ENCODE measurements at places on chromosomes 7 and 10.

GRCh38 chr7:55569269-55569663, 3.0 kb downstream of the VOPP1 start:
- no peak for DNase-seq

- DNase-seq: no peak
These were observed 600 bp upstream of the LGI1 start for GRCh38 chr10:93757136-93757535.

DNA sequence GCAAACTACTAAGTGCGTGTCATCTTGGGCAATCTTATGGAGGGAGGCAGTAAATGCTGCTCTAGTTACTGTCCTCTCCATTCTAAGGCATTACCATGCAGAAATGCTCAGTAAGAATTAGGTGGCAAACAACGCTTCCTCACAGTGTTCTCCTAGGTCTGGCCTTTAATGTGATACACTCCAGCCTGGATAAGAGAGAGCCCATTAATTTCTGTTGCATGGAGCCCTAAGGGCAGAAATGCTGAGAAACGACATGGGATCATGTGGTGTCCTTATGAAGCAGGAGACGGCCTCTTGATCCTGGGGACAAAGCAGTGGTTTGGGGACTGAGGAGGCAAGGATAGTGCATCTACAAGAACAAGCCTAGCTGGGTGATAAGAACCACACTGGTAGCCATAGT, 44.0 kb downstream of the SLC25A13 start:
- DNase-seq: no peak

DNA sequence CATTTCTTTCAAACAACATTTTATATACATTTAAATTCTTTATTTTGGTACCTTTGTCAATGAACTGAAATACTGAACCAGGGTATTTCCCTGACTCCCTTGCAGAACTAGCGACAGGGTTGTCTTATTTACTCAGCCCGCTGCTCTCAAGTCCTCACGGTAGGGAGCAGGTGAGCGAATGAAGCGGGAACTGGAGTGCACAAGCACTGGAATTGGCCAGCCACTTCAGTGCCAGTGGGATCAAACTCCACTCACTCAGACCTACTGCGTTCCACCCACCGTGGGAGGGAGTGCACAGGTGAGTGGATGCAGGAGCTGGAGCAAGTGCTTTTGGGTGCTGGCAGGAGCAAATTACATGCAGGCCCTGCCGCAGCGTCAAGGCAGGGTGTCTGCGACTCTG, 28.1 kb upstream of the NEUROD6 start:
- DNase-seq: no peak

DNA sequence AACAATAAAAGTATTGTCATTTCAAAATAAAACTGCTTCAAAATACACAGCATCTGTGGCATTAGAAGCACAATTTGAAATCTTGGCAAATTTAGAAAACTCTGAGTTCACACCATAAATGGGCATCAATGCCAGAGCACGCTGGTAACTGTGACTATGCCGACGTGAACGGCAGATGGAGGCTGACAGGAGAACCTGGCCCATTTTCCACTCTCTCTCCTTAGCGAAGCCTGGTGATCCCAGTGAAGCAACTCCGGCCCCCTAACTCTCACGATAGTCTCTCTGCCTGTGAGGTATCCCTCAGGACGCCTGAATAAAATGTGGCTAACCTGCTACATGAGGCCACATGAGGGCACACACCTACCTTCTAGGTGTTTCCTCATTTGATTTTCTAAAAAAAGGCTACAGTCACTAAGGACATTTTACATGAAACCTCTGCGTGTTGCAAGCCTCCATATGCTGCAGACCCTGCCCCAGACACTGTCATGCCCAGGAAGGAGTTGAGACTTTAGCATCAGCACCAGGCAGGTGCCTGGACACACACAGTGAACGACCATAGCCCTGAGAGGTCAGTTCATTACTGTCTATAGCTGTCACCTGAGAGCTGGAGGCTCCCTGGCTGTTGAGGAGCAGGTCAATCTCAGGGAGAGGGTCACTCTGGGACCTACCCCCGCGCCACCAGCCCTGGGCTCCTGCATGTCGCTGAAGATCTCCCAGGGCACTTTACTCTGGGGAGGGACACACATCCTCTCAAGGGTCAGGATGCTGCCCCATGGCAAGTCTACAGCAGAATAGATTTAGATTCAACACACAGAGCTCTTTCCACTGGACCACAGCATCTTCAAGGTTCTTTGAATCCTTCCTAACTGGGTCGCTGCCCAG, 62.9 kb upstream of the CAMK2B start:
- no peak for DNase-seq

- no peak for DNase-seq
These were observed 33.8 kb downstream of the TPST1 start for GRCh38 chr7:66238773-66239466.

DNA sequence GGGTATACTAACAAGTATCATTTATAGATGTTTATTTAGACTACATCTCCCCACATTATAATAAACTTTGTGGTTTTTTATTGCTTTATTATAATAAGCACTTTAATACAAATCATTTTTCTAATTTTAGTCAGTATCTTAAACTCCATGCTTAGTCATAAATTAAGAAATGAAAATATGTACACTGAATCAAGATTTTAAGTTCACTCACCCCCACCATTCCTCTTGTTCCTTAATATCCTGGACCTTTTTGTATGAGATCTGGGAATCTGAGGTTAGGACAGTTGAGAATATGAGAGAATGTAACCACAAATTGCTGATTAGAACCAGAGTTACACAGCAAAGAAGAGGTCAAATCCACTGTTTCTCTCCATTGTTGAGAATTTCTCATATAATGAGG, 93.6 kb upstream of the WNT16 start:
- no peak for DNase-seq

GRCh38 chr10:89213191-89213808, 6.2 kb upstream of the CH25H start:
- peak; percentile 62 for DNase-seq

GRCh38 chr10:11141571-11142091, 124.0 kb downstream of the CELF2 start:
- DNase-seq: no peak

- DNase-seq: no peak
These were observed 160.9 kb upstream of the CSTF2T start for GRCh38 chr10:51860257-51860656.

DNA sequence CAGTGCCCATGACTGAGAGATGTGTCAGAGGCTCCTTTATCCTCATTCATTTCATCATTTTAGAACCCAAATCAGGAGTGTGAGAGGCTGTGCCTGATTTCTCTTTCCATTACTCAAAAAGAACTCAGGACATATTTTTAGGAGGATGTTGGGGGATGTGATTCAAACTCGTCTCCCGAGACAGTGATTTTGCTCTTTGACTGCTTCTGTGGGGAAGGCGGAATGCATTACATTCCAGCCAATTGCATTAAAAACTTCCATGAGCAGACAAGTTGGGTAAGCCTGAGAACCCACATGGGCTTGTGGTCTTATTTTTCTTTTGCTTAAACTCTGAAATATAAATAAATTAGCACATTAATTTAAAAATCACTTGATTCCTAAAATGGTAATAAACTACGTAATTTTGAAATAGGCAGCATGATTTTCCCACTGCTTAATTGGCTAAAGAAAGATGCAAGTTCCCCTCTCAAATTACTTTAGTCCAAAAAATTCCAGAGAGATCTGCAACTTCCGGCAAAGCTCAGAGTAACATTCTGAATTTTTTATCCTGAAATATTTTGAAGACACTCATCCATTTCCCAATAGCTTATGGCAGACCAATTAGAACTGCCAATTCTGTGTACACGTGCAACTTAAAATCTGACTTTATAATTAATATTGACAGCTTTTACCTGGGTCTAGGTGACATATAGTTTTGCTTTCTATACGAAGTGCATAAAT, 185.6 kb downstream of the C7orf25 start:
- DNase-seq: no peak

GRCh38 chr7:149330914-149331567, 69.0 kb downstream of the ZNF783 start:
- DNase-seq: no peak

DNA sequence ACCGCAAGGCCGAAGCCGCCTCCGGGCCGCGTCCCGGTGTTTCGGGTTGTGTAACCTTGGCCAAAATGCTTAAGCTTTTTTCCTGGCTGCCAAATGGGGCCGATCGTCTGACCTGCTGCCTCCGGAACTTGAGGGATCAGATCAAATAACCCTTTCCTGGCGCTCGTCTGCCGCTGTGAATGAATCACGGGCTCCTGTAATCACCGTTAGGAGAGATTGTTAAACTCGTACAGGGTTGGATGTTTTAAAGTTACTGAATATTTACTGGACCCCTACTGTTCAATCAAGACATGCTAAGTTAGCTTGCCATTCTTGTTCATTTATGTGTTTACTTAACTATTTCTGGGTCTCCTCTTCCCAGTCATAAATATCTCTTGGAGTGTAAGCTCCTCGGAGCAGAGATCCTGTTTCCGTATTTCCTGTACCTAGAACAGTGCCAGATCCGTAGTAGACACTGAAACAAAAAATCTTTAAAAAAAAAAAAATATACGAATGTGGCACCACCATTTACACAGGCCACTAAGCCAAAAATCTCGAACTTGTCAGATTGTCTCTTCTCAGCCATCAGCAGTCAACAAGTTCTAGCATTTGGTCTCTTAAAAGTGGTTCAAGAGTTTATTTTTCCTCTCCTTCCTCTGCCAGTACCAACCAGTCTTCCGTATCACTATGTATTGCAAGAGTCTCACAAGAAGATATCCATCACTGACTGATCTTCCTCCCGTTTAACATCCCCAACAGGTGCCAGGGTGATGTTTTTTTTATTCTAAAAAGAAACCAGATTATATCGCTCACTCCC, 650 bp upstream of the TM9SF3 start:
- peak; percentile 70 for DNase-seq

GRCh38 chr7:128933180-128933891, 4.4 kb upstream of the IRF5 start:
- DNase-seq: peak; percentile 69

DNA sequence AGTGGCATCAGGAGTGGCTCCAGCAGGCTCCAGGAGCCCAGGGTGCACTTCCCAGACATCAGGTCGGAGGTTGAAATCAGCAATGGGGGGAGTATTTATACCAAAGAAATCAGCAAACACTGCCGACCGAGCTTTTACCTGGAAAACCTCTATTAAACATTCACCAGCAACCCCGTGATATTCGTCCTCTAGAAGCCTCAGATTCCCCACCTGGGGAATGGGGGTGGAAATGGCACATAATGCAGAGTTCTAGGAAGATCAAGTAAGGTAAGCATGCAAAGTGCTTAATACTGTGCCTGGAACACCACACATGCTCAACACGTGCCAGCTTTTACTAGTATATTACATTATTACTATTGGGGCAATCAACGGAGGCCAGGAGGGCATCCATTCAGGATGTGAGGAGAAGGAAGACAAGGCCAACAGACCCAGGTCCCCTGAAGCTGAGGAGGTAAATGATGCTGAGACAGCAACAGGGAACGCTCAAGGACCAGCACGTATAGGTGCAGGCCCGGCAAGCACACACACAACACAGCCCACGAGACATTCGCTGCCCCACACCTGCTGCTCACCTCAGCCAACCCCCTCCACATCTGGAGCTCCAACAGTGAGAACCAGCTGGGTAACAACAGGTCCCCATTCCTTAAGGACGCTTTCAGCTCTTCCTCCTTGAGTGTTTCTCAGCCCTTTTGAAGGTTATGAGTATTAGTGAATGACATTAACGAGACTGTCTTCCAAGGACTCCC, 125.5 kb downstream of the TNS3 start:
- no peak for DNase-seq

DNA sequence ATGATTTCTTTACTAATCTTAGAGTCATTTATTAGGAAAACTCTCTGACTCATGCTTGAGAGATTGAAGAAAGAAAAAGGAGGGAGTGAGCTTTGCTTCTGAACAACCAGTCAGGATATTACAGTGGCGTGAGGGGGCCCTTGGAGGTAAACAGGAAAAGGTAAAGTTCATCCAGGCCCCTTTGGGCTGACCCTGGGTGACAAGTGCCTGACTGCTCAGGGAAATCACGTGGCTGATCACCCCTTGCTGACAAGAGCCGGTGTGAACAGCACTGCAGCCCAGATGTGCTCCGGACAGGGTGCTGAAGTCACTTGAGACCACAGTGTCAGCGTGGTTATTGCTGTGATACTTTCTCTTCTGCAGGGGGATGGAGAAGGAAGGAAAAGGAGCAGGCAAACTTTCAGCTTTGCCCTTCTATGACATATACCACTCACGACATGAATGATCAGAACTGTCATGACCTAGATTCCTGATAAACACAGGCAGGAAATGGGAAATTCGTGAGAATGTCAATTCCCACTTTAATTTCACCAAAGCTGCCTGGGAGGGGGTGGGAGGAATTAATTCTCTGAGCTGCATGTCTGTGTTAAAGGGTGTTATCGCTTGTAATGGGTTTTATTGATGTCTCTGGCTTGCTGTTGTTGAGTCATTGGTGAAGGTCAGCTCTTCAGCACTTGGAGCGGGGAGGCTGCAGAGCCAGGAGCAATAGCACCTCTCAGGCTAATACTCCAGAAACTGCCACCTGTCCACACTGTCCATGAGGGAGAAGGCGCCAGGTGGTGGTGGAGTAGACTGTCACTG, 139.8 kb upstream of the AOAH start:
- DNase-seq: peak; percentile 51

DNA sequence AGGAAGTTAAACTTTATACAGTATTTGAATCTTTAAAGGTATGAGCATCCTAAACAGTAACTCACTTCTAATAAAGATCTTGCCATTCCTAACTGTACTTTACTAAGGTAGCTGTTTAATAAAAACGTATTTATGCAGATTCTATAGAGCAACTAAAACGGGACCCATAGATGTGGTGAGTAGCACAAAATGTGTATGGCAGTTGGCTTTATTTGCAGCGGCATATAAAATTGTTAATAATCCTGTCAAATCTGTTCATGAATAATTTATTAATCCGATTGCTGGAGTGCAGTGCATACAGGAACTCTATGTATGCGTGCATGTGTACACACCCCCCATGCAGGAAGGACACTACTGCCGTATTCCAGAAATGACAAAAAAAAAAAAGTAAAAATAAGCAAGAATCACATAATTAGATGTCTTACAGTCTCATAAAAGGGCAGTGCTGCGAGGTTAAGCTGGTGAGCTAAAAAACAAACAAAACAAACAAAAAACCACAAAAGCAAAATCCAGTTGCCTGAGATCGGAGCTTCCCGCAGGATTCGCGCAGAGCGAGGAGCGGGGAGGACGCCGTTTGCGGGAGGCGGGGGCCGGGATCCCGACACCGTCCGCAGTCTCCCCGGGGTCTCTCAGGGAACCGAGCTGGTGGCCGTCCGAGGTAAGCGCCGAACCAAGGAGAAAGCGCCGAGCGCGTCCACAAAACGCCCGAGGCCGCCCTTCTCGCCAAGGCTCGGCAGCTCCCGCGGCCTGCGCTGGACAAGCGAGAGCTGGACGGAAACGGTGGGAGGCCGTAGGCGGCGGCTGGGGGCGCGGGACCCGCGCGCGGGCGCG, 518 bp upstream of the COMMD3 start:
- no peak for DNase-seq

GRCh38 chr7:50662996-50663395, 97.8 kb upstream of the DDC start:
- no peak for DNase-seq

GRCh38 chr7:158461824-158462223, 125.8 kb downstream of the PTPRN2 start:
- no peak for DNase-seq

Measured in CD4-positive, alpha-beta T cell treated with Interleukin-17A for 1 hour (primary cell).